ENCODE measurements at places on chromosomes 11 and 22.

GRCh38 chr11:88454881-88455280 lies 117.3 kb upstream of the CTSC start:
- no peak for DNase-seq

DNA sequence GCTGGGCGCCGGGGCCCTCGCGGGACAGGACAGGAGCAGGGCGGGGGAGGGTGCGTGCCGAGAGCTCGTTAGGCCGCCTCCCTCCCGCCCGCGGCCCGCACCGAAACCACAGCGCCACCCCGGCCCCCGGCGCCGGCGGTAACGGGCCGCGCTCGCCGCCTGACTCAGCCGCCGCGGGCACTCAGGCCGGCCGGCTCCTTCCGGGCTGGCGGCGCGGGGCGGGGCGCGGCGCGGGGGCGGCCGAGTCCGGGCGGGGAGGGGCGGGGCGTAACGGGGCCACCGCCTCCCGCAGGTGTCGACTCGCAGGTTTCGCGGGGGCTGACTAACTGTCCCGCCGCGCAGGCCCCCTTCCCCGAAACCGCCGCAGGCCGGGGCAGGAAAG lies at the start of gene AP5B1:
Gene AP5B1 (minus strand): TSS at position 207 of the 382 bp plus-strand sequence. CDS start 385 bp downstream, outside the sequence.
- peak; percentile 63 for DNase-seq

DNA sequence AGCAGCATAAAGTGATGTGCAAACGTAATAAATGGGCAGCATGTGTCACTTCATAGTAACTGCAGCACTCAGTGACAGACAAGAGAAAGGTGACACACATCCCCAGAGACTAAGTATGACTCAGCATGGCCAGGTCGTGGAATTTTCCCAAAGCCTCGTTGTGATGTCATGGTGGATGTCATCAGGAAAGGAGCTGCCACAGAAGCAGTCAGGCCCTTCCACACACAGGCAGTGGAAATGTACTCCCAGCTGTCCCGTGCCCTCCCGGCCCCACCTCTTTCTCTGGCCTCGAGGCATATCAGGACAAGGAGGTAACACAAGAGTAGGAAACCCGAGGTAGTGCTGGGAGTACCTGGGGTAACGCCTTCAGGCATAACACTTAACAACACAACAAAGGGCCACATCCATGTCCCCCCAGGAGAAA lies 8.1 kb downstream of the PC start:
- peak; percentile 78 for DNase-seq

DNA sequence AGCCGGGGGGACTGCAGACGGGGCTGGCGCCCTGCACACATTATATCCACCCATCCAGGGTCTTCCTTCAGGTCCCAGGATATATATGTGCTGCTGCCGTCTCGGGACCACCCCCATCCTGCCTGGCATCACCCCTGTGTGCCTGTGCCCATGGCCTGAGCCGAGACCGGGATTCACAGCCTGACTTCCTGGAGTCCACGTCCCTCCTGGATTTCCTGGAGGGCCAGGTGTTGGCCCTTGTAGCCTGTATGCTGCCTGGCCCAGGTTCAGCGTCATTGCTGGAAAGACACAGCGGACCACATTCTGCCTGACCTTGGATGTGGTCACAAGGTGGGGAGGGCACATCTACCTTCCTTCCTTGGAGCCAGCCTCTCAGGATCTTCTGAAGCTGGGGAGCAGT lies 551.1 kb downstream of the BRD1 start:
- DNase-seq: no peak

GRCh38 chr11:122215244-122215992 lies 99.4 kb upstream of the BLID start:
- peak; percentile 23 for DNase-seq

DNA sequence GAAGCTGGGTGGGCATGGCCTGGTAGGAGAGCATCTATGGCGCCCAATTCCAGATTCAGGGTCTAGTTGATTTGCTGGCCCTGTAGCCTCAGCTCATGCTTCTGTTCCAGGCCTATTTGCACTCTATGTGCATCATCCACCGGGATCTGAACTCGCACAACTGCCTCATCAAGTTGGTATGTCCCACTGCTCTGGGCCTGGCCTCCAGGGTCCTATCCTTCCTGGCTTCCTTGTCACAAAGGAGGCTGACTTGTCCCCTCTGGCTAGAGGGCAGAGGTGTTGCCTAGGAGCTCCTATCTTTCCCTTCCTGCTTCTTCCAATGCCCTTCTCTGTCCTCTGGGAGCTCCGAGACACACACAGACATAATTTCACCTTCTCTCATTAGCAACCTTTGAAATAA lies 21.3 kb downstream of the PIK3IP1 start:
- DNase-seq: no peak

- DNase-seq: no peak
Measured at GRCh38 chr11:125418396-125418795, 77.7 kb downstream of the FEZ1 start.

GRCh38 chr11:119727523-119728151 lies 1.4 kb downstream of the NECTIN1 start:
- DNase-seq: peak; percentile 36

DNA sequence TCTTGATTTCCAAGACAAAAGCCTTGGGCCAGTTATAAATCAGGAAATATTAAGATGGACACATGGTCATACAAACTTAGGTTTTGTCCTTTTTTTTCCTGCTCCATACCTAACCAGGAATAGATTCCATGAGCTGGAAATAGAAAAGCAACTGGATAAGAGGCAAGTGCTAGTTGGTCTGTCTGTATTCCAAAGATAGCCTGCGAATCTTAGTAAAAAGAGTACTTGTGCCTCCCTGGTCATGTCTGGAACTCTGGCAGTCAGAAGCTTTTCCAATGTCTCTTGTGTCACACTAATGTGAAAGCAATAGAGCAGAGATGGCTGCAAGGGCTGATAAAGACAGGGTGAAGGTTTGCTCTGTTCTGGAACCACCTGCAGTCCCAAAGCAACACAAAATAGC lies 590.2 kb upstream of the ANO5 start:
- no peak for DNase-seq

DNA sequence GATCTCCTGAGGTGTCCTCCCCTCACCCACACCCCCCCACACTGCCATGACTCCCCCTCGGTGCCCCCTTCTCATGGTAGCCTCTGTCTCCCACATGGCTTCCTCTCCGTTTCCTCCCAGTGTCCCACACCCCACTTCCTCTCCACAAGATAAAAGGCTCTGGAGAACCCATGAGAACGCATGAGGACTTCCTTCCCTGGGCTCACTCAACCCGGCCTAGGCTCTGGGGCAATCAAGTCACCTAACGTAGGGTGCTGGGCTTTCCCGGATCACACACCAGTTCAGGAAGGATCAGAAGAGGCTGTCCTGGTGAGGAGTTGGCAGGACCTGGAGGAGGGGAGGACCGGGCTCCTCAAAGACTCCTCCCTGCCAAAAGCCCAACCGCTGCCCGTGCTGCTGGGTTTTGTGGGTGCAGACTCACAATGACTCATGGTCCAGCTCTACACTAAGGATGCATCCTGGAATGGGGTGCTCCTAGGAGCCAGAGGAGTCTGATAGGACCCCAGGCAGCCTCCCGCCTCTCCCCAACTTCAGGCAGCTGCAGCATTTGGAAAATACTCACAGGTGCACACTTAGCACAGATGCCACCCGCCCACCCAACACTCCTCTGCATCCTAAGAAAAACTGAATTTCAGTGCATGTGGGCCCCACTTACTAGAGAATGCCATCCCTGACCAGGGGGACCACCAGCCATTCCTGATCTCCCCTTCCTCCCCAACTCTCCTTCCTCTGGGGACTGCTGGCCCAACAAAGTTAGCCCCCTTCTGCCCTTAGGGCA lies 21.0 kb downstream of the SLC22A12 start:
- no peak for DNase-seq

DNA sequence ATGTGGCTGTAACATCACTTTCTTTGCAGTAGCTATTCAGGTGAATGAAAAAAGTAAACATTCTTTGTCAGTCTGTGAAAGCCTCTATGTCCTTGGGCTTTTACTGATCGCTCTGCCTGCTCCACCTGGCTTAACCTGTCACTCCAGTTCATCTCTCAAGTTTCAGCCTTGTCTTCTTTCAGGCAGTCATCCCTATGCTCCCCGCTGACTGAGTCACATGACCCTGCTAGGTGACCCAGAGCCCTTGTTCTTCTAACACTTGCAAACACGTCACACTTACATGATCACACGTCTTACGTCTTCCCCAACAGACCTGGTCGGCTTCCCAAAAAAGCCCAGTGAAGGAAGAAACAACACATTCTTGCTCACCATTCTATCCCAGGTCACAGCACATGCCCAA lies 499.3 kb upstream of the TENM4 start:
- DNase-seq: no peak

DNA sequence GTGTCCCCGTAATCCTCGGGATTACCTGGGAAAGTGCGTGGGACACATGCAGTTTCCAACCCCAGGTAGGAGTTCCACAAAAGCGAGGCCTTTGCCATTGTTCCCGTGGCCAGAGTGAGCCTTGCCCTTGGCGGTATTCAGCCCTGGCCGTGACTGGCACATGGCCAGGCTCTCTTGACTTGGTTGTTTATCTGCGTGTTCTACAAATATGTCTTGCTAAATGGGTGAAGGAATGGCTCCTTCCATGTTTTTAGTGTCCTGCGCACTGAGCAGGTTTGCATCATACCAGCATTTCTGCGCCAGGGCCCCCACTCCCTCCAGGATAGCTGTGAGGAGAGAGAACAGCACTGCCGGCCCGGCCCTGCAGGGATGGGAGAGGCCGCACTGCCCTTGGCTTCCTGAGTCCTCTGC lies 20.0 kb downstream of the POLR3H start:
- DNase-seq: peak; percentile 73

DNA sequence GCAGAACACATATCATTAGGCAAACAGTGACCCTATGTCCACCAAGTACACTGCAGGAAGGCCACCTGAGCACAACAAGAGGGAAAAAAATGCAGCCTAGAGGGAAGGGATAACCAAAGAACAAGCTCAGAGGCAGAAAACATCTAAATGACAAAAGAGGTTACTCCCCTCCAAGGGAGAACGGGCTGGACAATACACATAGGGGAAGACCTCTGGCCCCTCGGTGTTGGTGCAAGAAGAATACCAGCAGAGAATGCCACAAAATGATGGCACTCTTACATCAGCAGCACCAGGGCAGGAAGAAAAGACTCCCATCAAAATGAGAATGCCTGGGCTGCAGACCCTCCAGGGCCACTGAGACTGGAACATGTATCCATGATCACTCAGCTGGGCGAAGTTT lies 66.6 kb upstream of the OPCML start:
- no peak for DNase-seq

DNA sequence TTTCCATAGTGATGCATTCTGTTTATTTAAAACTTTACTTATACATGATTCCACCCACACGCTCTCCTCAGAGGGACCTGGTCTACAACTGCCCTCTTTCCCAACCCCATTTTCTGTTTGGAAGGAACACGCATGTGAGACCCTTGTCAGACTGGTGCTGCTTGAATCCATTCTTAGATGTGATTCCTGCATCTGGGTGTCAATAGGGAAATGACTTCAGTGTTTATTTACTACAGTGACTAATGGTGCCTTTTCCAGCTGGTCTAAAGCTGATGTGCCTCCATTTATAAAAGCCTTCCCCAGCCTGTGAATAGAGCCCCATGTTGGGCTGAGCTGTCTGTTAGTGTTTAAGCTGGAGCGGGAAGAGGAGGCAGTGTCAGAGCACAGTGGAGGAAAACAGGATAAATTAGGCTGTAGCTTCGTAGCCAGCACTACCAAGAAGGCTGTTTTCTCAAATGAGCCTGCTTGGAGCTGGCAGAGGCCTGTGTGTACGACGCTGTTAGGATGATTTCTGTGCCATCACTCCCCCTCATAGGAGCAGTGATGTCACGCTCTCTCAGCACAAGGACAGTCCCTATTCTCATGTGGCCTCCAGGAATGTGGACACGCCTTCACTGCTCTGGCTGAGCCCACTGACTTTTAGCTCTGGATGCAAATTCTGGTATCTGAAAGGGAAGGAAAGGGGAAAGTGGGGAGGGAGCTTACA lies 18.9 kb upstream of the C11orf96 start:
- peak; percentile 22 for DNase-seq

- DNase-seq: no peak
Measured at GRCh38 chr11:66339686-66340483, 3.7 kb upstream of the RIN1 start.

- DNase-seq: no peak
Measured at GRCh38 chr11:62431171-62431901, 12.5 kb downstream of the SCGB1A1 start.

DNA sequence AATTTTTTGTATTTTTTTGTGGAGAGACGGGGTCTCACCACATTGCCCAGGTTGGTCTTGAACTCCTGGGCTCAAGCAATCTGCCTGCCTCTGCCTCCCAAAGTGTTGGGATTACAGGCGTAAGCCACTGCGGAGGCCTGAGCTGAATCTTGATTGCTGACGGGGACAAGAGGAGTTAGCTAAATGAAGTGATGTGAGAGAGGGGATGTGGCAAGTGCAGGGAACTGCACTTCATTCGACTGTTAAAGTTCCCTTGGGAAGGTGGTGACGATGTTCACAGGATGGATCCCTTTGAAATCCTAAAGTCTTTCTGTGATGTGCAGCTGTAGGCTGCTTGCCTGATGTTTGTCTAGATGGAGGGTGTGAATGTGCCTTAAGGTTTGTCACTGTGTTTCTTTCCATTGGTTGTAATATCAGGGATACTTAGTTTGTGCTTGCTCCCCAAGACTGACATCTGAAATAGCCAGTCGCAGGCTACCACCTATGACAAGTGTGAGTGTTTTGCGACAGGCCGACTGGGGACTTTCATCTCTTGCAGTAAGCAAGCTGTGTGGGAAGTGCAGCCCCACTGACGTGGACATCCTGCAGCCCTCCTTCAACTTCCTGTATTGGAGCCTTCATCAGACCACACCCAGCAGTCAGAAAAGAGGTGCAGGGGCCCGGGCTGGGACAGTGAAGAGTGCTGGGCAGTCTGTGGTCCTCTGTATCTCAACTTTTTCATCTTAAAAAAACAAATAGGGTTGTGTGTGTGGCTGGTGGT lies 19.6 kb upstream of the CCDC134 start:
- no peak for DNase-seq

DNA sequence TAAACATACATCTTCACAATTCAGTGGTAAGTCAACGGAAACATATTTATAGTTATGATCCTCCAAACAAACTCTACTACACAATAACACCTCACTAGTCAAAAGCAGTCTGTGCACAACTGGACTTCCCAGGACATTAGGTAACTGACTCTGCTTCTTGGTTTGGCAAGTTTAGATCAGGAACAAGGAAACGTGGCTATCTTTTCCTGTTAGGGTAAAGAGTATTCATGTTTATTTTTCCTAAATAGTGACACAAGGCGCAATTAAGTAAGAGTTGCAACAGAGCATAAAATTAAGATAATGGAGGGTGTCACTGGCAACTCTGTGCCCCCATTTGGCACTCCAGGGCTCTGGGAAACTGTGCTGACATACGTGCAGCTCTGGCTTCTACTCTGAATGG lies 70.2 kb upstream of the TP53AIP1 start:
- no peak for DNase-seq

DNA sequence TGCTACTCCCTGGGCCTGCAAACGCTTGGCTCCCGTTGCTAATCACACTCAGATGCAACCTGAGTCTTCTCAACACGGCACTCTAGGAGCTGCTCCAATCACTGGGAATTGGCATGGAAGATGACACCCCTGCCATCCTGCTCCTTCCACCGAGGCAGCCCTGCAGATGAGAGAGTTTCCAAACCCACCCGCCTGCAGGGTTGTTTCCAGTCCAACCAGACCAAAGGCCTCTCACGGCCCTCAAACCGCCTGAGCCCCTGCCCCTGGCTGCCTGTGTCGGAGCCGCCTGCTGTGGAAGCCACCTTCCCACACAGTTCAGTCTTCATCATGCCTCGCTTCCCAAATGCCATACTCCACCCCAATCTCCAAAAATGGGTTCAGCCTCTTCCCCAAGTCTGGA lies 36.8 kb upstream of the TP53I11 start:
- no peak for DNase-seq

GRCh38 chr22:26320447-26320846 lies 108.6 kb upstream of the ASPHD2 start:
- no peak for DNase-seq
